Mesangial cell (primary cell): ENCODE measurements at places on chromosomes 6 and 20. TPM values are rescaled to one million over a fixed set of nuclear protein-coding genes. Genes with fewer than 3 reads are reported as not detected.

HLA-DQB2 gene
- total RNA-seq, result 0.16 TPM in 1 of 2 replicates, not detected in the other

OGFRL1 gene
- total RNA-seq, result 19.1 and 28.0 TPM in 2 replicates

SLC35F1 gene
- 0.33 TPM in 1 of 2 replicates, not detected in the other for total RNA-seq

E2F3 gene
- total RNA-seq, result 7.2 and 9.5 TPM in 2 replicates

KIAA1755 gene
- total RNA-seq, result 6.3 and 7.5 TPM in 2 replicates

CD164 gene
- 91.7 and 94.6 TPM in 2 replicates for total RNA-seq

TDRD6 gene
- not detected in 2 replicates for total RNA-seq

AP5S1 gene
- total RNA-seq, result 17.9 and 21.2 TPM in 2 replicates

MEI4 gene
- not detected in 2 replicates for total RNA-seq

TCP11 gene
- total RNA-seq, result 0.16 and 0.63 TPM in 2 replicates

MYH7B gene
- under 0.01 and 0.76 TPM in 2 replicates for total RNA-seq

GSTA1 gene
- not detected in 2 replicates for total RNA-seq

JPH2 gene
- 0.33 and 1.9 TPM in 2 replicates for total RNA-seq

CLDN20 gene
- not detected in 2 replicates for total RNA-seq

TFAP2D gene
- total RNA-seq, result not detected in 2 replicates

SLC39A7 gene
- total RNA-seq, result 107 and 109 TPM in 2 replicates

ZNF165 gene
- 0.89 and 1.1 TPM in 2 replicates for total RNA-seq

DPM1 gene
- total RNA-seq, result 22.7 and 45.5 TPM in 2 replicates

SCUBE3 gene
- total RNA-seq, result 2.3 and 3.4 TPM in 2 replicates

RUNX2 gene
- 20.2 and 27.0 TPM in 2 replicates for total RNA-seq

ZNF391 gene
- 0.81 and 1.9 TPM in 2 replicates for total RNA-seq

IMPG1 gene
- total RNA-seq, result not detected in 2 replicates

HSPA1L gene
- 0.16 and 0.76 TPM in 2 replicates for total RNA-seq

CD83 gene
- 1.1 and 2.6 TPM in 2 replicates for total RNA-seq

C6orf62 gene
- total RNA-seq, result 43.4 and 55.7 TPM in 2 replicates

TTK gene
- total RNA-seq, result 1.4 and 34.1 TPM in 2 replicates

STX11 gene
- total RNA-seq, result 1.6 TPM in 2 replicates

ADGB gene
- not detected in 2 replicates for total RNA-seq

PAX1 gene
- not detected in 2 replicates for total RNA-seq

DAAM2 gene
- total RNA-seq, result 1.8 and 5.2 TPM in 2 replicates

PLA2G7 gene
- total RNA-seq, result not detected in 2 replicates

HLA-DRB1 gene
- 0.16 and 0.38 TPM in 2 replicates for total RNA-seq

ABHD16B gene
- total RNA-seq, result not detected in 2 replicates
